RPMI8226 (cell line): ENCODE measurements at places on chromosomes 2 and 18.

- DNase-seq: no peak
Measured at GRCh38 chr18:46010676-46011075, 43.5 kb upstream of the EPG5 start.

DNA sequence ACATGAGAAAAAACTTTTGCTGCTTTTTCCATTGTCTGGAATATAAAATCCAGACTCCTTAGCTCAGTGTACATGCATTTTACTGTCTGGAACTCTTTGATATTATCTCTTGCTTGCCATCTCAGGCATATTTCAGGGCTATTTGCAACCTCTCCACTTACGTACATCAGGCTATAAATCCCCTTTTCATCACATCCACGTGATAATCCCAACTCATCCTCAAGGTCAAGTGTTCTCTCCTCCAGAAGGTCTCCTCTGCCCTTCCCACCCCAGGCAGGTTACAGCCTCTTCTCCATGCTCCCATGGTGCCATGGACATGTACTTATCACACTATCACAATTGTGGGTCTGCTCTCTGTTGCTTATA, 202.5 kb upstream of the RBMS1 start:
- no peak for DNase-seq

GRCh38 chr18:48021273-48021914, 90.9 kb upstream of the SMAD2 start:
- DNase-seq: no peak

DNA sequence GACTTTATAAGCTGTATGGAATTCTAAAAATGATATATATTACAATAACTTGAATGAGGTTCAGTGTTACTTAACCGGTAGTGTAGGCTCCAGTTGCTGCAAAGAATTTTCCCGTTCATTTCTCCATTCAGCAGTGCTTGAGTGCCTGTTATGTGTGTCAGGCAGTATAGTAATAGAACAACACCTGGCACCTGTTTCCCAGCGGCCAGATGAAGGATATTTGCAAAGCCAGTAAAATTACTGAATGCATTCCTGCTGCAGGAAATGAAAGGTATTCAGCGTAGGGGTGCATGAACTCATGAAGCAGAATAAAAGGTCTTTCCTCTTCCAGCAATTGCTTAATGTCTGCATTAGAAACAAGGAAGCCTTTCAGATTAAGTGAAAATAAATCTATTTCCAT, 18.8 kb downstream of the YPEL5 start:
- peak; percentile 6 for DNase-seq

DNA sequence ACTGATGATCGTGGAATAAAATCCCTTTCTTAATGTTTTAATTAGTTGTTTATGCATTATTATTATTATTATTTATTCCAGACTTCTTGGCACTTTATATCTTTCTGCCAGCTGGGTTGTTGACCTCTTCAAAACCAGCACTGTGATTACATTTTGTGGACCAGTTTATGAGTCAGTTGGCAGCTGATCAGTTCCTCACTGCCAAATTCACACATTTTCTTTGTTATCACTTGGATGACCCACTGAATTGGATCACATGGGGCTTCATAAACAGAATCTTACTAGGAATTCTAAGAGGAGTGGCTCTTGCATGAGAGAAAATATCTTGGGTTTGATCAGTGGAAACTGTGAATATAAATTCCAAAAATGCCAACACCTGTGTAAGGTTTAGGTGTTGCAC, 321.8 kb upstream of the SPRED2 start:
- no peak for DNase-seq

- DNase-seq: no peak
Measured at GRCh38 chr2:121376535-121377250, 91.7 kb upstream of the TFCP2L1 start.

DNA sequence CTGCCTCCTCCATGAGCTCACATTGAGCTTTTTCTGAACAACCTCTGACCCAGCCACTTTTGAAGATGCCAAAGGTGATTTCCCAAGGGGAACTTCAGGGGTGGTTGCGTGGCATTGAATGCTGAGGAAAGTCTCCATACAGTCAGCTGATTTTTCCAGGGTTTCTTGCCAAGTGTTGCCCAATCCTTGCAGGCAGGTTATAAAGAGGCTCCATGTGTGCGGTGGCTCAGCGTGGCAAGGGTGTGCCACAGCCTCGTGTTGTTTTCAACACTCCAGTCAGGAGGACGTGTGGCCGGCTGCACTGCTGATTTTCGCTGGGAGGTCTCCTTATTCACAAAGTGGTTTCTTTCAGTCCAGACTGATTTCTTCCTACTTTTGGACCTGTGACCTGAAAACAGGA, 81.4 kb upstream of the GATA6 start:
- DNase-seq: no peak

GRCh38 chr2:174335254-174335987, 667 bp downstream of the SP9 start:
- no peak for DNase-seq

DNA sequence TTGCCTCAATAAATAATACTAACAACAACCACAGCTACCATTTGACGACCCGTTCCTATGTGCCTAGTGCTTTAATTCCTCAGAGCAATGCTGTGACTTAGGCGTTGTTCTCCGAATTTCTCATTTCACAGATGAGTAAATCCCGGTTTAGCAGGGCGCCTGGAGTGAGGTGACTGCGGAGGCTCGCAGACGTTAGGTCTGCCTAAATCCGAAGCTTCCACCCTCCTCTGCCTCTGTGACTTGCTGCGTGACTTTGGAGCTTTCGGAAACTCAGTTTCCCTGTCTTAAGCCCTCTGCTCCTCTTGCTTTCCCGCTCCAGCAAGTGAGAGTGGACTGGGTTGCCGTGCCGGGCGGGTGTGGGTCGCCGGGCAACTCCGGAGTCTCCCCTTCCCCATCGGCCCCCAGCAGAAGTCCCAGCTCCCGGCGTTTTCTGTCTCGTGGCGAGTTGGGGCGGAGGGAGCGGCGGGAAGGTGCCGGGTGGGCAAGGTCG, 711 bp upstream of the ATOH8 start:
- no peak for DNase-seq

GRCh38 chr18:34933909-34934661, 107.1 kb upstream of the MAPRE2 start:
- DNase-seq: no peak

DNA sequence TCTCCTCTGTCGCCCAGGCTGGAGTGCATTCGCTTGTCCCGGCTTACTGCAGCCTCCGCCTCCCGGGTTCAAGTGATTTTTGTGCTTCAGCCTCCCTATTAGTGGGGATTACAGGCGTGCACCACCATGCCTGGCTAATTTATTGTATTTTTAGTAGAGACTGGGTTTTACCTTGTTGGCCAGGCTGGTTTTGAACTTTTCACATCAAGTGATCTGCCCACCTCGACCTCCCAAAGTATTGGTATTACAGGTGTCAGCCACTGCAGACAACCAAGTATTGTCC, 1.1 kb downstream of the RPS27A start:
- no peak for DNase-seq

GRCh38 chr2:133416146-133416545, 152.1 kb downstream of the NCKAP5 start:
- no peak for DNase-seq

GRCh38 chr18:45004546-45005080, 323.9 kb downstream of the SETBP1 start:
- DNase-seq: no peak

DNA sequence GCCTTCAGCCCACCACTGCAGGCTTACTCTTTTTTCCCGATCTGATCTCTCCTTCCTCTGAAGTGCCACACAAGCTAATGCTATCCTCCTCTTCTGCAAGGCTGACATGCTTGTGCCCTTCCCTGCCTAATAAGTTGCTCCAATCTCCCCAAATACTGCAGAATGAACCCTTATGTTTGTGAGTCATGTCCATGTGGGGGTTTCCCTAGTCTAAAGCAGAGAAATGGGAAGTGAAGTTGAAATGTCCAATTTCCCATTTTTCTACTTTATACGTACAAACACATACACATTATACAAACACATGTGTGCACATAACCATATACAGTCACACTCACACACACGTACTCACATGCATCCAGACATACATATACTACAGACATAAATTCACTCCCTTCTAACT, 288.1 kb upstream of the CELF4 start:
- DNase-seq: no peak

GRCh38 chr2:65655000-65655399, 222.6 kb upstream of the SPRED2 start:
- DNase-seq: no peak

- no peak for DNase-seq
Measured at GRCh38 chr2:216302981-216303676, 69.2 kb downstream of the MARCHF4 start.

GRCh38 chr18:23689031-23689615, at the start of gene LAMA3:
Gene LAMA3 (plus strand): TSS chr18:23689453. CDS start chr18:23689684, 231 bp downstream.
- DNase-seq: no peak

DNA sequence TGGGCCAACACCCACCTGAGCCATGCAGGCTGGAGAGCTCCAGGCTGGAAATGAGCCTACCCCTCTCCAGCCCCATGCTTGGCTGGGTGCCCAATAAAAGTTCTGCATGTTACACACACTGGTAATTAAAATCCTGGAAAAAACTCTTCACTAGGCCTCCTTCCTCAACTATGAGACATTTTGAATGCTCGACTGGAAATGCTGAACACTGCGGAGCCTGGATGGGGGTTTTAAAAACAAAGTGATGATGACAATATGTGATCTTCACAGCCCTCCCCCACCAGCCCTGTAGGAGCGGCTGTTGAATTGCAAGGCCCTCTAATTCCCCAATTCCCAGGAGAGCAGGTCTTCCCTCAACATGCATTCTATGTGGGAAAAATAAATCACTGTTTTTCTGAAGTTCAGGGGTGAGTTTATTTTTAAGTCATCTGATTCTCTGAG, 179.2 kb downstream of the TTC32 start:
- no peak for DNase-seq

DNA sequence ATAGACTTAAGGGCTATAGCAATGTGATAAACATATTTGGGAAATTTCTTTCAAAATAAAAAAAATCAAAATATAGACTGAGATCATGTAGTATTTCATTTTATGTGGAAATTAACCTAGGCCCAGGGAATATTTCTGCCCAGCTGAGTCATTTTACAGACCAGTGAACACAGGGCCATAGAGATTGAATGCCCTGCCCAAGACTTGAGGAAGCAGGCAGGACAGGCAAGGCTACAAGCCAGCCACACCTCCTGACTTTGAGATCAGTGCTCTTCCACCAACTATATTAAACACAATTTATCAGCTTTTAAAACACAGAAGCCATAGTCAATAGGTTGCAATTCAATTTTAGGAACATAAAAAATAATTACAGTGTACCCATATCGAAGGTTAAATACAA, 12.9 kb downstream of the CCDC148 start:
- no peak for DNase-seq

GRCh38 chr2:204365811-204366210, 179.5 kb upstream of the PARD3B start:
- no peak for DNase-seq

DNA sequence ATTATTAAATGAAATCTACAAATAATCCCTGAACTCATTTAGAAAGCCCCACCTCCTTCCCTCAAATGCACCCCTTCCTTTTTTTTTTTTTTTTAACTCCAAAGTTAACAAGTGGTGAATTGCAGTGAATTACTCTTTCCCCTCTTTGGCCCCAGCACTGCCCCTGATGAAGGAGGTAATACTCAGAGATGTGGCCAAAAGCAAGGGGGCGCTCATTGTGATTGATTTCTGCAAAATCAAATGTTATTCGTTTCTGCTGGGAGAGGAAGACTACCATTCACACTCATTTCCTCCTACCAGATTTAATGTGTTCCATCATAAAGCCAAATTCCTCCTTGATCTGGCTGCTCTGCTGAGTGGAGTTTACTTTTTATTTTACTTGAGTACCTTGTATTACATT, 259.4 kb downstream of the GPD2 start:
- no peak for DNase-seq

DNA sequence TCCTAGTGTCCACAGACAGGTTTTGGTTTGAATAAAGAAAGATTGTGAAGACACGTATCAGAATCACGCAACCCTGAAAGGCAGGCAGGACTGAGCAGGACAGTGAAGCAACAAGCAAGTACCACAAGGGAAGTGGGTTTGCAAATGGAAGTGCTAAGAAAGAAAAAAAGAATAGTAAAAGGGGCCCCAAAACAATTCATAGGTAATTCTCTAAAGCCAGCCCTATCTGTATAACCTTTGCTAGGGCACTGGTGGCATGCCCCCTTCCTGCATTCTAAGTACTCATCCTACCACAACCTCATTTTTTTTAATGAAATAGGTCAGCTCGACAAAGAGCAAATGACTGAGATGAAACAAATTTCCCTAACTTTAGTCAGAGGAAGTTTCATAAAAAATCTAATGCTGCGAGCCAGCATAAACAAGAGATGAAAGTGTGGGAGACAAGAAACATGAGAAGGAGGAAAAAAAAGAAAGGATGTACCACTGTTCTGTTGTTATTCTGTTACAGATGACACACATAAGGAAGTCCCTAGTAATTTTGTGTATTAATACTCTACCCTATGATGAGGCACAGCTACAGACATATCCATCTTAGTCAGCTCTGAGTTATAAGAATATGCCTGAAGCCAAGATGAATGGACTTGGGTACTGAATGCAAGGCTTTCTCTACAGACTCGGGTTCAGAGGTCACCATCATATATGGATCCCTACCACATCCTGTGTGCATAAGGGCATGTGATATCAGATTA, 32.2 kb downstream of the IKZF2 start:
- DNase-seq: no peak

DNA sequence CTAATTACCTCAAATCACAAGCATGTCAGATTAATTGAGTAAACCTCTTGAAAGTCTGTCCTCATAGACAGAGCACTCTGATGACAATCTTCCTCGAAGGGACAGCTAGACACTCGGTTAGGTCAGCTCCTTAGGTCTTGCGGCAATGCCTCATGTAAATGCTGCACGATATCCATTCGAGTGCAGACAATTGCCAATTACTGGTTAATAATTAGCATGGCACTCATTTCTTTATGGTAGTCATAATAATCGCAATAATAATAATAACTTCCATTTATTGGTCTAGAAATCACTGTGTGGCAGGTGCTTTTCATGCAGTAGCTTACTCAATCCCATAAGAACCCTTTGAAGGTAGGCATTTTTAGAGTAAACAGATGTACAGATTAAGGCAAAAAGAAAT, 44.7 kb upstream of the DSC1 start:
- no peak for DNase-seq

- peak; percentile 83 for DNase-seq
Measured at GRCh38 chr18:12391487-12392165, 14.6 kb upstream of the AFG3L2 start.

GRCh38 chr2:46296216-46296839, 879 bp upstream of the EPAS1 start:
- peak; percentile 55 for DNase-seq

- no peak for DNase-seq
Measured at GRCh38 chr2:142008135-142008744, 122.6 kb downstream of the LRP1B start.

GRCh38 chr2:143933946-143934569, 585.9 kb downstream of the ZEB2 start:
- DNase-seq: no peak
